ENCODE measurements at places on chromosomes 16 and 17.

- DNase-seq, result no peak
Observed at GRCh38 chr17:83005639-83006038, 73.8 kb upstream of the METRNL start.

GRCh38 chr17:81888105-81888987 is 3.0 kb downstream of the ALYREF start:
- no peak for DNase-seq

GRCh38 chr17:61593426-61593825 is 2.4 kb upstream of the NACA2 start:
- no peak for DNase-seq

- DNase-seq, result no peak
Observed at GRCh38 chr17:65727246-65727645, 165.8 kb upstream of the AXIN2 start.

DNA sequence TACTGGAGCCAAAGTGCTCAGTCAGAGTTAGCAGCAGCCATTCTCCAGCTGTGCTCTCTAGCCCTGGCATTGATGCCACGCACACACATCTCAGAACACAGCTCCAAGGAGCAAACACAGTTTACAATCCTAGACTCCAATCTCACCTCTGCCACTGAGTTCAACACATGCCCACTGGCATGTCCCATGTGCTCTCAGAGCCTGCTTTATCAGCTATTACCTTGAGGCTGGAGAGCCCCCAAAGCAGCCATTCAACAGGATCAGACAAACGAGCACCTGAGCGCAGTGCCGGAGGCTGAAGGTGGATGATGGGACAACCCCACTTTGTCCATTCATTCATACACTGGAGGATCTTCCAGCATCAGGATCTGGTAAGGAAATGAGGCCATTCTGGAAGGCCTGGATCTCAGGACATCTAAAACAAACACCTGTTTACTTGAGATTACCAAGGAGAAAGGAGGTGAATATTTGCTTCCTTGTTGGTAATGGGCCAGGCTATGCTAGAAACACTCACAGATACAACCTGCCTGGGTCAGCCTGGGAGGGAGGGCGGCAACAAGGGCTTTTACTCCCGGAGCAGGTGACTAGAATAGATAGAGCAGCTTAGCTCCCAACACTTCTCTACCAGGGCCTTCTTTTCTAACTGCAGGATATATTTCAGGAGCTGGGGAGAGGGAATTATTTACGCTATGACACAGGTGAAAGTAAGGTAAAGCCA is 25.4 kb downstream of the RANBP10 start:
- no peak for DNase-seq

All from activated T-helper 9 cell treated with anti-CD3 and anti-CD28 coated beads, Interleukin-2, amount 50 U/mL, for 16 hours (primary cell).